WTC11 (cell line): ENCODE measurements at places on chromosomes 6 and 20.

- peak; percentile 31 for DNase-seq
These were observed 637 bp downstream of the ARID1B start for GRCh38 chr6:156777577-156778453.

GRCh38 chr20:60144404-60144803 is 186.2 kb downstream of the CDH26 start:
- no peak for DNase-seq

DNA sequence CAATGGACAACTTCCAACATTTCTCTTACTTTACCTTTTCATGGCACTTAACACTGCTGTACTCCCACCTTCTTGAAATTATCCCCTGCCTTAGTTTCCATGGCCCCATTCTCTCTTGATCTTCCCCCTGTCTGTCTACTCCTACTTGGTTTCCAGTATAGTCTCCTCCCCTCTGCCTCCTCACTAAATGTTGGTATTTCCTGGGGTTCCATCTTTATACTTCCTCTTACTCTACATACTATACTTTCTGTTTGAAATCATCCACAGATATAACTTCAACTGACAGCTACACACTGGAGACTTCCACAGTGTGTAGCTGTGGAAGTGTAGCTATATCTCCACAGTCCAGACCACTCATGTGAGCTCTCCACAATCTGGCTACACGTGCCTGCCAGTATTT is 13.5 kb downstream of the ZHX3 start:
- DNase-seq: no peak

- no peak for DNase-seq
These were observed 38.2 kb upstream of the IER3 start for GRCh38 chr6:30782425-30783014.

DNA sequence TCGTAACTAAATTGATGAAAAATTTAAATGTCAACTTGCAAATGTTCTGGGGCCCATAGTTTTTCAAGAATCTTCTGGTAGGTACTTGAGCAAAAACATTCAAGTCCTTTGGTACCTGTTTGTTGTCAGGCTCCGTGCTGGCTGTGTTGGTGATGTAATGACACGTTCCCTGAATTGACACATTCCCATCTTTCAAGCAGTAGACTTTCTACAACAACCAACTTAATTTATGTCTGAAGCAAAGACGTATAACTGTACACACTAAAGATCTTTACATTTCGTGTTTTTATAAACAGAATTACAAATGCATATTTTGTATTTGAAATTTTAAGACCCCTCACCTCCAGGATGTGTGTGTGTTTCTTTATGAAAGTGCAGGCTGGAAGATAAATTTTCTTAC is 49.5 kb downstream of the NCOA3 start:
- DNase-seq: no peak

GRCh38 chr20:7792150-7792869 is 147.9 kb downstream of the HAO1 start:
- DNase-seq: no peak

- DNase-seq: no peak
These were observed 455.2 kb downstream of the PLCB1 start for GRCh38 chr20:8587251-8587650.

DNA sequence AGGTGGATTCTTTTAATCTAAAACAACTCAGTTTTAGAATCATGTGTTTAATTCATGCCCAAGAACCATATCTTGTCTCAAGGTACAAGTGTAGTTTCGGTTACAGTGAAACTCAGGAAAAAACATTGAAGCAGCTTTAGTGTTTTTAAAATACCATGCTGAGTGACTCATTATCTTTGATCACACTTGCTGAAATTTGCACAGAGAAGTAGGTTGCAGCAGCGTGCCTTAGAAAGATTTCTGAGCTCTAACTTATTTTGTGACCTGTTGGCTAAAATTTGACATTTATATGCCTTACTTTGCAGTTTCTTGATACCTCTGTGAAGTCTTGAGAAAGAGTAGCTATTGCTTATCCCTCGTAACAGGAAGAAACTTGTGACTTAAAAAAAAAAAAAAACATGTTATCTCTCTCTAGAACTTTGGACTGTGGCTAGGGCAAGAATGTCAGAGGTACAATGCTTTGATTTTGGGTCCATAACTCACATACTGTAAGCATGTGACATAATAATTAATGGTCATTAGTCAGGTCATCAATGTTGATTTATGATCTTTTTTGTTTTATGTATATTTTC is 34.5 kb upstream of the FUCA2 start:
- DNase-seq: no peak

- no peak for DNase-seq
These were observed 49.6 kb downstream of the MOCS1 start for GRCh38 chr6:39884696-39885095.

- DNase-seq: no peak
These were observed 122.3 kb downstream of the BANF2 start for GRCh38 chr20:17822039-17822438.

DNA sequence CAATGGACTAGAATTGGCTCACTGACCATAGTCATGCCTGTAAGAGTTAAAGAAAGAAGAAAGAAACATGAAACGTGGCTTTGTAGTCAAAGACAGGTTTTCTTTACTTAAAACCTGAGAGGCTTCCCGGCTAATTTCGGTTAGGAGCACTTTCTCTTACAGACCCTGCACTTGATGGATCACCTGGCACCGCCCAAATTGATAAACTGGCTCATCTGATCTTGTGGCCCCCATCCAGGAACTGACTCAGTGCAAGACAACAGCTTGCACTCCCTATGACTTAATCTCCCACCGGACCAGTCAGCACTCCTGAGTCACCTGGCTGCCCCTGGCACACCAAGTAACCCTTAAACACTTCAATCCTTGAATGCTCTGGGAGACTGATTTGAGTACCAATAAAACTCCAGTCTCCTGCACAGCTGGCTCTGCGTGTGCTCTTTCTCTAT is 12.3 kb downstream of the TMEM14B start:
- no peak for DNase-seq

- no peak for DNase-seq
These were observed 36.3 kb upstream of the MRGBP start for GRCh38 chr20:62759981-62760431.

- no peak for DNase-seq
These were observed 8.2 kb downstream of the ASXL1 start for GRCh38 chr20:32366380-32366779.

GRCh38 chr6:42979523-42980177 is 669 bp upstream of the PEX6 start:
- no peak for DNase-seq

DNA sequence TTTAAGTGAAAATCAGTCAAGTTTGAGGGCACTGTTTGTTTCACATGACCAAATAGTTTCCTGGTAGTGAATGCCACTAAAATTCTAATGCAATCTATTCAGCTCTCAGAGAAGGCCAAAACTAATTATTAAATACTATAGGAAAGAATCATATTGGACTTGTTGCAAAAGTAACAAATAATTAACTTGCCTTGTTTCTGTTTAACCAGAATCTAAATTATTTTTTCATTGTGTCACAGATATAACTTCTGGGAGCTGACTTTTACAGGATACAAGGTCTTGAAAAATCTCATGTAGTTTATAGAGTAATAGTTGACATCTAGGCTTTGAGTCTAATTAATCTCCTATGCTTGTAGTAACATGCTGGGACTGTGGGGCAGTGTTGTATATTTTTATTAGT is 44.5 kb downstream of the PRSS35 start:
- no peak for DNase-seq

- no peak for DNase-seq
These were observed 36.8 kb downstream of the PREX1 start for GRCh38 chr20:48791014-48791413.

- DNase-seq: no peak
These were observed 43.5 kb upstream of the SLCO4A1 start for GRCh38 chr20:62598761-62599194.

- peak; percentile 49 for DNase-seq
These were observed 17.2 kb downstream of the GDAP1L1 start for GRCh38 chr20:44264287-44264686.

- DNase-seq: no peak
These were observed 159.6 kb downstream of the TMEM200A start for GRCh38 chr6:130525408-130525807.

DNA sequence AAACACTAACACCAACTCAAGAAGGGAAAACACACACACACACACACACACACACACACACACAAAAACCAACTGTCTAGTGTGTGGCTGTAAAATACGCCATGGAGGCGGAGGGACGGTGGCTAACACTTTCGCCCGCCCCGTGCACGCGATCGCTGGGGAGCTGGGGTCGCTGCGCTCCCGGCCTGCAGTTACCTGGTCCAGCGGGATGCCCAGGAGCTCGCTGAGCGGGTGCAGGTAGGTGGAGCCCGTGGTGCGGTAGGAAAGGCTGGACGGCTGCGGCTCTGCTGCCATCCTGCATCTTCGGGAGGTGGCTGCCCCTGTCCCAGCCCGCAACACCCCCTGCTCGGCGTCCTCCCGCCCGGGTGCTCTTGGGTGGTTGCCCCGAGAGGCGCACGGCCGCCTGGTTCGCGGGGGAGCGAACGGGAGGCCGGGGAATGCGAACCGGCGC is 303 bp downstream of the MBOAT1 start:
- peak; percentile 69 for DNase-seq

DNA sequence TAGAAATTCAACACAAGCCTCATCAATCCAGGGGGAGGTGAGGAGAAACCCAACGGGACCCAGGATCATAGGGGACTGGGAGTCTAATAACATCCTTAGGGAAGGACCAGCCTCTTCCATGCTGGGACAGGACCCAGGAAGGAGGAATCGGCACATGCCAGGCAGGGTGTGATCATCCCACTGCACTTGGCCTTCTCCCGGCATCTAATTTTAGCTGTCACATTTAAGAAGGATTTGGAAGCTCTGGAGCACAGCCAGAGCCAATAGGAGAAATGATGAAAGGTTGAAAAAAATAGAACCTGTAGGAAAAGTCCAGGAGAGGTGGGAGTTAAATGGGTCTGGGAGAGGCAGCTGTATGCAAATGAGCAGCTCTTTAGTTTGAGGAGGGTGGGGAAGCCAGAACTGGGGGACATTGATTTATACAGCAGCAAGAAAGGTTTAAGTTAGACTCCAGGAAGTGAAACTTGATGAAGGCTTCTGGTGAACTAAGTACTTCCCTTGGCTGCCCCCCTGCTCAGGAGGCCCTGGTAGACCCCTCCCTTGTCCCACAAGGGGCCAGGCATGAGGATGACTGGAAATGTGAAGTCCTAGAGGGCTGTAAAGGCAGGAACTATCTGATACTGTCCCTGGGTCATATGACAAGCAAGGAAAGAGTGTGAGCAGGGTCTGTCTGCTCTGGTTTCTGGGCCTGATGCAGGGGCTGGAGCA is 260.3 kb downstream of the LRFN2 start:
- no peak for DNase-seq

GRCh38 chr20:32718749-32719348 is 24.4 kb downstream of the COMMD7 start:
- DNase-seq: no peak

GRCh38 chr20:13745784-13746183 is 38.9 kb downstream of the ESF1 start:
- DNase-seq: no peak

GRCh38 chr20:59564171-59564570 is 40.2 kb upstream of the PHACTR3 start:
- DNase-seq: no peak

- DNase-seq: peak; percentile 82
These were observed 86.0 kb downstream of the DHX35 start for GRCh38 chr20:39048000-39048696.

GRCh38 chr6:31037169-31037568 is 26.9 kb downstream of the MUC22 start:
- DNase-seq: no peak
